ENCODE measurements at places on chromosomes 2 and 18.

DNA sequence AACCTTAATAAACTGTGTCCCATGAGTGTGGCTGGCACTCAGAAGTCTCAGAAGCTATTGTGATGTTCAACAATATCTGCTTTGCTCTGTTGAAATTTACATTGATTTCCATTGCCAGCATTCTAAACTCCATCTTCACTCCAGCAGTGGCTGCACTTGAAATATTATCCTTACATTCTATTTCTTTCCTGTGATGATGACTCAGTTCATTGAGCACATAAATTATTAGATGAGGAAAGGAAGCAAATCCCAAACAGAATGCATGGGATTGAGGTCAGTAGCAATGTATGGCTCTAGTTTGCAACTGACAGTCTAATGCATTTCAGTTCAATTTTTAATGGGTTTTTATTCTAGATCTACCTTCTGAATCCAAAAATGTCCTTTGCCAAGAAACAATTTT lies 92.4 kb upstream of the TTN start:
- no peak for DNase-seq

DNA sequence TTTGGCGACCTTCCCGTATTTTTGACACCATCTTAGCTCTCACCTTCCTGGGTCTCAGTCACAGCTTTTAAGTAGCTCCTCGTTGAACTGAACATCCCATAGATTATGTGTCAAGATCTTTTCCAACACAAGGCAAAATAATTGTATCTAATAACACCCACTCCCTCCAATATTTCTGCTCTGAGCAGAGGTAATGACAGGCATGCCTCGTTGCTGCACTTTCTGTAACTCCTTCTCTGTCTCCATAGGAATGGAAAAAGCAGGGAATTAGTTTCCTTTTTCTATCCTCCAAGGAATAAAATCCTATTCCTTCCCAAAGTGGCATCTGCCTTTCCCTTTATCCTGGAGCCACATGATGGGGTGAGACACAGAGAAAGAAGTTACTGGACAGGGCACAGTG lies 174.0 kb upstream of the CDH20 start:
- no peak for DNase-seq

DNA sequence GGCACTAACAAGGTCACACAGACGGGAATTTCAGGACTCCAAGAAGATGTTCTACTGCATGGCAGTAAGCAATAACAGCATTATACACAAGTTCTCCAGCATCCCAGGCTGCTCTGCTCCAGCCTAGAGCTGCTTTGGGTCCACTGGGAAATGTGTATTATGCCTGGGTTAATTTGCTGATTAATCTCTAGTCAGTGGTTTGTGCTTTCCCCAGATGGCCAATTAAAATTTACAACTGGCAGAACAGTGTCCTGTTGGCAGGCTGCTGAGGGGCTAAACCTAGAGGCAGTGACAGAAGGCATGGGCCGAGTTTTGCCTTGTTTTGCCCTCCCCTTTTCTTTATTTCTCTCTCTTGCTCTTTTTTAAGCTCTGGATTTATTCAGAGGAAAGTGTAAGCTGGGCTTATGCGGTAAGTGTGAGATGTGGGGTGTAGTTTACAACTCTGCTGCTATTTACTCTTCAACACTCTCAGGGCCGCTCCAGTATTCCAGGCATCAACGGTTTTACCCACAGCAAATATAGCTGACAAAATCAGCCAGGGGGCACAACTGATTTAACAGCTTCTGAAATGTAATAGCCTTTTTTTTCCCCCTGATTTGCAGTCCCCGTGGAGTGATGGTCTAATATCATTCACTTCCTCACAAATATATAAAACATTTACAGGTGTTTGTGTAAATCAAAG lies 348.0 kb downstream of the GPD2 start:
- no peak for DNase-seq

- no peak for DNase-seq
Observed at GRCh38 chr2:60527762-60528161, 25.7 kb downstream of the BCL11A start.

DNA sequence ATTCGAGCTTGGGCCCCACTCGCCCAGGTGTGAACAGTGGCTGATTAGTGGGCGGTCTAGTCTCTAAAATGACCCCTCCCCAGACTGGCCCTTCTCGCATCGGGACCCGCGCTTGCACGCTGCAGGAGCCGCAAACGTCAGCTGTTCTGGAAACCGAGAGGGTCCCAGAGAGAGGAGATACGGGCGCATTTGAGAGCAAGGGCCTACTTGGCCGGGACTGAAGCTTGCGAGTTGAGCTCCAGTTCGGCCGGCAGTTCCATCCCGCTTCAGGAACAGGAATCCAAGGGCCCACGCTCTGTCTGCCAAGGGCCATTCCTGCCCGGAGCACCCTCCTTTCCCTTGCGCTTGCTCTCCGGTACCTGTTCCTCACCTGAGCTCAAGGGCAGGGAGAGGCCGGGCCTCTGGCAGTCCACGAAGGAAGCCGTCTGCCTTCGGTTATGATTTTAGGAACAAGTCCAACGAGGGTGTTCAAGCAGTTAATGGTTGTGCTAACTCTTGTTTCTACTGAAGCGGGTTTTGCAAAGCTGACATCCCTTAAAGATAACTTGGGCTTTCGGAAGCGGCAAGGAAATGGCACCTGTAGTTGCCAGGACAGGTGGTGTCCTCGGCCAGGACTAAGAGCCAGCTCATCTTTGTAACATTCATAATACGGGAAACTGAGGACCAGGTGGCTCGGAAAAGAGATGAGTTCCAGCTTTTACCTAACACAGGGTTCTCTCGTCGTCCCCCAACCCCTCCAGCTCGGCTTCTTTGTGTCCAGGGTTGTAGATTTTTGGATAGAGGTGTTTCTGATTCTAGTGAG lies 3.9 kb upstream of the DLX1 start:
- no peak for DNase-seq

- no peak for DNase-seq
Observed at GRCh38 chr2:215830304-215830703, 183.0 kb downstream of the MREG start.

DNA sequence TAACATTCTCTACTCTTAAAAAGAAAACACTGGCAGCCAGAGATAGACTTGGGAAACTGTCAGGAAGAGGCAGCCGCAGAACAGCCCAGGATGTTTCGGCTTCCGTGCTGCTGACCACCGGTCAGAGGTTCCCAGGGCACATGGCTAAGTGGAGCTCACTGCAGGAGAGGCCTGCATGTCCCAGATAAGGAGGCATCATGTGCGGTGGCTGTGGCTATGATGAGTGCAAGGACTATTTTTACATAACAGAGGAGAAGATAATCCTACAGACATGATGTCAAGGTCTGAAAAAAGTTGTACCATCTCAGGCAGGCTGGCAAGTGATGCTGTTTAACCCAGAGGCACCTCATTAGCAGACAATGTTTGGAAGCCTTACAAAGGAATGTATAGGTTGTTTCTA lies 252.3 kb downstream of the CYRIA start:
- DNase-seq, result no peak

GRCh38 chr2:81436256-81436655 lies 1131.7 kb upstream of the LRRTM1 start:
- DNase-seq, result no peak

- no peak for DNase-seq
Observed at GRCh38 chr2:199273042-199273511, 184.7 kb downstream of the SATB2 start.

- no peak for DNase-seq
Observed at GRCh38 chr2:159982270-159982669, 80.1 kb downstream of the PLA2R1 start.

- DNase-seq, result no peak
Observed at GRCh38 chr2:209918251-209918650, 84.2 kb upstream of the RPE start.

GRCh38 chr2:111227716-111228141 lies 107.0 kb downstream of the BCL2L11 start:
- DNase-seq, result no peak

- DNase-seq, result no peak
Observed at GRCh38 chr2:226963528-226963927, 127.7 kb downstream of the RHBDD1 start.

GRCh38 chr2:106085181-106085940 lies 108.7 kb downstream of the UXS1 start:
- peak; percentile 57 for DNase-seq

- DNase-seq, result no peak
Observed at GRCh38 chr18:45856531-45856930, 31.1 kb downstream of the SIGLEC15 start.

- DNase-seq, result no peak
Observed at GRCh38 chr2:113754160-113754559, 2.3 kb downstream of the SLC35F5 start.

DNA sequence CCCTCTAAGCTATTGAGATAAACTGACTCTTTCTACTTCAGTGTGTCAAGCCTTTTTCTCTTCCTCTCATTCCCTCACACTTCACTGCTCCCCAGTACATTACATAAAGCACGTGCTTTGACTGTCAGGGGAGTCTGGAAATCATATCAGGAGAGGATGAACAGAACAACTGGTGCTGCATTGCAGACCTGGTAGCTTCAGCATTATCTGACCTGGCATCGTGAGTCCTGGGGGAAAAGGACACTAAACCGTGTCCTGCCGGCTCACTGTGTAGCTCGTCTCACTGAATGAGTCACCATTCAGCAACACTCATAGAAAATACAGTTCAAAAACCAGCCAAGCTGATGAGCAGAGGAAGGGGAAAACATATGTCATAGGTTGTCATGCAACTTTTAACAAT lies 108.5 kb upstream of the UNC80 start:
- DNase-seq, result no peak

DNA sequence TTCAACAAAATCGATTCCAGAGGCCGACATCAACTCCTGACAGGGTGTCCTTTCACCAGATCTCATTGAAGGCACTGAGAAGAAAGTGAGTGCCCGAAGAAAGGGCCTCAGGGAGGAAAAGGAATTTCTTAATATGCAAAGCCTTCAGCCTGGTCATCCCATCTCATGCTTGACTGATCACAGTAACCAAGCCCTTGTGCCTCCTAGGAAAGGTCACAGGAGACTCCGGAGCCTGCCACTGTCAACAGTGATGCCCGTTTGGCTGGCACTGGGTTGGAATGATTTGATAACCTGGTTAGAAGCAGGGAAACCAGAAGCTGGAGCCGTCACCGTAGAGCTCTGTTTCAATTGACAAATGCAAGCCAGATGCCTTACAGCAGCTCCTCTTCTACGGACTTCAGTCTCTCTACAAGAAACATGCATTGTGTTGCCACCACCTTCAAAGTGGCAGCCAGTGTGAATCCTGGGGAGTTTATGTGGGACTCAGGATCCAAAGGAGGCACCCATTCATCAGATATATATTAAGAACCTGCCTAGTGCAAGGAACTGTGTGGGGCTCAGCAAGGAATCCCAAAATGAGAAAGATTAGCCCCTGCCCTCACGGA lies 24.6 kb downstream of the COX7A2L start:
- DNase-seq, result no peak

- DNase-seq, result no peak
Observed at GRCh38 chr18:34990597-34990996, 50.6 kb upstream of the MAPRE2 start.

GRCh38 chr2:37149626-37150322 lies 7.0 kb downstream of the EIF2AK2 start:
- DNase-seq, result peak; percentile 56

GRCh38 chr18:53947092-53947640 lies 277.3 kb downstream of the MBD2 start:
- no peak for DNase-seq

- no peak for DNase-seq
Observed at GRCh38 chr2:33521791-33522281, 45.4 kb downstream of the RASGRP3 start.

GRCh38 chr2:112006076-112006410 lies 49.0 kb upstream of the TMEM87B start:
- DNase-seq, result no peak

DNA sequence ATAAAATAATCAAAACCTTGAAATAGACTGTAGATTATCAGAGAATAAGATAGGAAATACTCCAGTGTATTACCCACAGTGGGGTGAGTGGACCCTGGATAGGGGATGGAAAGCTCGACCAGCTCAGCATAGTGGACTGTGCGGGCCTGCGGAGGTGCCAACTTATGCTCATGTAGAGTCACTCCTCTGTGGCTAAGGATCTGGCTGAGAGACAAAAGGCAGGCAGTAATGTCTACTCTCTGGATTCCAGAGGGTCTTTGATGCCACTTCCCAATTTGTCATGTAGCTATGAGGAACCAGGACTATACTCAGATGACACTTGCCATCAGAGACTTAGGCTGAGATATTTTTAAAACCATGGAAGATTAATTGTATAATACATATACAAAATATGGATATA lies 101.9 kb upstream of the MCFD2 start:
- DNase-seq, result no peak

- DNase-seq, result no peak
Observed at GRCh38 chr2:70873541-70873940, 37.9 kb upstream of the CD207 start.

DNA sequence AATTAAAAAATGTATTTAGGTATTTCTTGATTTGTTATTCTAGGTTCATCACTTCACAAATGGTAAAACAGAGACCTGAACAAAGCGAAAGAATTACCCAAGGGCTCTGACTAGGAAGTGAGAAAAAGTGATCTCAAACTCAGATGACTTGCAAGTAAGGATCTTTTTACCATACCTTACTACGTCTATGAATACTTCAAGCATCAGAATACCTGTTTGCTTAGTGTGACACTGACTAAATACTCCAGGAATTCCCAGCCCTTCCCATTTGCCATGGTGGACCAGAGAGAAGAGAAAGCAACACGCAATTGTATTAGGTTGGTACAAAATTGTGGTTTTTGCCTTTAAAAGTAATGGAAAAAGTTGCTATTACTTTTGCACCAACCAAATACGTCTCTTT lies 35.8 kb upstream of the FIGN start:
- no peak for DNase-seq

GRCh38 chr2:42274863-42275262 lies 86.2 kb downstream of the COX7A2L start:
- no peak for DNase-seq

- DNase-seq, result no peak
Observed at GRCh38 chr2:144517866-144518747, 1.8 kb downstream of the ZEB2 start.

- peak; percentile 25 for DNase-seq
Observed at GRCh38 chr2:48415836-48416515, 114.0 kb upstream of the STON1 start.

DNA sequence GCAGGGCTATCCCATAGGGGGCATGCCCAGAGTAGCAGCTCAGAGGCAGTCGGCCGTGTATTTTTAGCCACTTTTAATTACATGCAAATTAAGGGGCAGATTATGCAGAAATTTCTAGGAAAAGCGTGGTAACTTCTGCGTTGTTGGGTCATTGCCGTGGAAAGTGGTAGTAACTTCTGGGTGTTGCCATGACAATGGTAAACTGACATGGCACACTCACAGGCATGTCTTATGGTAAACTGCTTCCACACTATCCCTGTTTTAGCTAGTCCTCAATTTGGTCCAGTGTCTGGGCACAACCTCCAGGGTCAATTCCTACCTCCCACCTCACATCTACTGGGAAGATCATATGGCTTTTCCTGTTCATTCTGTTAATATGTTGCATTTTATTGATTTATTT lies 428.9 kb upstream of the FANCL start:
- DNase-seq, result no peak

- no peak for DNase-seq
Observed at GRCh38 chr2:145374165-145374564, 854.2 kb upstream of the ZEB2 start.

DNA sequence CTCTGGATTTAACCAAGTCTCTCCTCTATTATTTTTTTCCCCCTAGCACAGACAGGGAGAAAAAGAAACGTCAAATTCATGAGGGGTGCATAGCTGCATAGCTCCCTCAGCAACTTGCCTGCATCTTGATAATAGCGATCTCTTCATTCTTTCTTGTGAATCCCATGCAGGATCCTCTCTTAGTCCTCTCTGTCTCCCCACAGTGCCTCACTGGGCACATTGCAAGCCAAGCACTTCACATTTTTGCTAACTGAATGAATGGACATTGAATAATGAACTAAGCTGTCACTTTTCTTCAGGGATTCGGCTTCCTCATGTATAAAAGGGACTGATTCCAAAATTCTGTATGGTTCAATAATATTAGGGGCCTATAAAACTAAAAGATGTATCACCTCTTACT lies 2.9 kb upstream of the EPB41L3 start:
- DNase-seq, result peak; percentile 13
